Kidney epithelial cell (primary cell): ENCODE measurements at places on chromosomes 16 and 17. TPM values are rescaled to one million over a fixed set of nuclear protein-coding genes. Genes with fewer than 3 reads are reported as not detected.

DNA sequence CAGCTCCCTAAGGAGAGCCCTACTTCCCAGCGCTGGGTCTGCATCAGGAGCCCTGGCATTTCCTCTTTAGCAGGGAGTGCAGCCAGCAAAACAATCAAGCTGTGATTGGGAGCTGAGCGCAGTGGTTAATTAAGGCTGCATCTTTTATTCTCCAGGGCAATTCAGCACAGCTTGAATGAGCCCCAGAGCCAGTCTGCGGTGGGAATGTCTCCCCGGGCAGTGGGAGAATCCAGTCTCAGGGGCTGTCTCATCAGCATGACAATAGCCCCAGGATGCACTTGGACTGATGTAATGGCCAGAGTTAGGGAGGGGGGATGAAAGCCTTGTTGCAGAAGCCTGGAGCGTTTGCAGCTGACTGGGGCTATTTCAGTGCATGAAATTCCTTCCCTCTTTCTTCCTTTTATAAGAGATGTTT is 292.6 kb upstream of the SOX9 start:
- DNase-seq: no peak

CACNB1 gene
- 6.0 and 7.1 TPM in 2 replicates for total RNA-seq

- DNase-seq: no peak
Observed at GRCh38 chr17:55758171-55758570, 7.3 kb downstream of the PCTP start.

DNA sequence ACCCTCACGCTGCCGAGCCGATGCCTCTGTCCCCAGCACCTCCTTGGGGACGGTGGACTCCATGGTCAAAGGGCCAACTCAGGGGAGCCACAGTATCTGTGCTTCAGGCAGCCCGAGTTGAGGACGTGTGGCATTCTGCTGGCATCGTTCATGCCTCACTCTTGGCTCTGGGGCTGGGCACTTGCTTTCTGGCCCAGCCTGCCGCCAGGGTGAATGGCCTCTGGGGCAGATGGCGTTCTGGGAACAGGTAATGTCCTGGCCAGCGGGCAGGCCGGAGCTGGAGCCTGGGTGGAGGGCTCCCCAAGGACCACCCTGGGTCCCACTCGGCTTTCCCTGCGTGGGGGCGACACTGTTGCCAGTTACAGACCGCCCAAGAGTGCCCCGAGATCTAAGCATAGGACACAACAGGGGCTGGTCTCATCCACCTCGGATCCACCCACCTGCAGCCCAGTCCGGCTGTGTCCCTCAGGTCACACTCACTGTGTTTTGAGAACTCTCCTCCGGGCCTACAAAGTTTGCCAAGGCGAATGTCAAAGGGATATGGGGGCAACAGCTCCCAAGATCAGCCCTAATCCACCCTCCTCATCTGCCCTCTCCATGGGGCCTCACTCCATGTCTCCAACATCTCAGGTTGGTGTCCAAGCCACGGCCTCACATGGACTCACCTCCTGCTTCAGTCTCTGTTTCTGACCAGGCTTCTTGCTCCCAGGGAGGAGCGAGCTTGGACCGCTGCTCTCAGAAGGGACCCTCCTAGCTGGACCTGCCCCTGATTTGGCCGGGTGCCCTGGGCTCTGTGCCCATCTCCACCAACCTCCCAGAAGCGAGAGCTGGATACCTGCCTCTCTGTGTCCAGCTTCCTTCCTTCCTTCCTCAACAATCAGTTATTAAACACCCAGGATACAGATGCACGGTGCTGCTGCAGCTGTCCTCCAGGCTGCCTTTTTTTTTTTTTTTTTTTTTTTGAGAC is 60.8 kb downstream of the TMEM235 start:
- no peak for DNase-seq

DNA sequence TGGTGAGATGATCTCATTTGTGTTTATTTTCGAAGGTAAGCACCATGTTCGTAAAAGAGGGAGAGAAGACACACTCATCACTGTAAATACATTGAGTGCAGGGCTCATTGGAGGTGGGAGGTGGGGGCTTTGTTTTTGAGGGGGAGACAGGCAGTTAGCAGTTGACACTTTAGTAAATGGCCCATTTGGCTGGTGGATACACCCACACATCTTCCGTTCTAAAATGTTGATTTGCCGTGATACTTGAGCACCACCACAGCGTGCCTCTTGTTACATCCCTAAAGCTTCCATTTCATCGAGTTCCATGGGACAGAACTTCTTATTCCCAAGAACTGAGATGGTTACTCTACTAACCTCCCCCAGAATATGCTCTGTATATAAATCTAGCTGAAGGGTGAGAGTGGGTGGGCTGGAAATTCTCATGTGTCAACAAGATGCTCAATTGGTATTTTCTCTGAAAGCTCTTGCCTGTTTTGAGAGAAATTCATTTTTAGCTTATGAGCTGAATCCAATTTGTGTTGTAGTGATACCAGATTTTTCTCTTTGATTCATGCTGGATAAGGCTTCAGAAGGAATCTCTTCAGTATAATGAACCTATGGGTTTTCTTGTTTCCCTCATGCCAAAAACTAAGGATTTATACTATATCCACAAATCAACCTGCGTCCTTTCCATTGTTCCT is 314.3 kb downstream of the RBFOX1 start:
- DNase-seq: no peak

DNA sequence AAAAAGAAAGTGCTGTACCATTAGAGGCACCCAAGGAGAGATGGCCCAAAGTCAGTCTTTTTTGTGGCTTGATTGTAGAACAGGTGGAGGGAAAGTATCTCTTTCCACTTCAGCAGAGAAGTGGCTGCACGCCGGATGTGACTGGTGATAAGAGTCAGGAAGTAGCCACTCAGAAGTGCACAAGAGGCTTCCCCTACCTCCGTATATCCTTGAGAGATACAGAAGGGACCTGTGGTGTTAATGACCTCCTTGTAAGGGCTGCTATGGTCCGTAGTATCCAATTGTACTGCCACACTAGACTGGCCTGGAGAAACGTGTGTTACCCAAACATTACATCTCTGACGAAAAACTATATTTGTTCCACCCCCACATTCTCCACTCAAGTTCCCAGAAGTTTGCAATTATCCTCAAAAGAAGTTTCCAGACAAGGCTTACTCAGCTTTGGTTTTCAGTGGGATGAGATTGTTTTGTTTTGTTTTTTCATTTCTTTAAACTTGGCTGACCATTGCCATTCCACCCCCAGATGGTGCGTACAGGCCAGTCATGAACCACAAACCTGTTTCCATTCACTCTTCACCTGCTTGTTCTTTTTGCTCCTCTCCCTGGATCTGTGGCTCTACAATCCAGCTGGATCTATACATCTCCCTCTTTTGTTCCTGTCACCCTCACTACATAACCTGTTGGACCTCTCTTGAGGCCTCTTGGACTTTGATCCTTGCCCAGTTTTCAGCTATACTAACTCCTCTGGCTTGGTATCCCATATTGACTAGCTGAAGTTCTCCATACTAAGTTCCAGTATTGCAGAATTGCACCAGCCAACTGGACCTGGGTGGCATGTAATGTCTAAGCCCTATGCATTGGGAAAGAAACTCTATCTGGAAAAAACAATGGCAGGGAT is 20.7 kb upstream of the MED13 start:
- DNase-seq: no peak

DNA sequence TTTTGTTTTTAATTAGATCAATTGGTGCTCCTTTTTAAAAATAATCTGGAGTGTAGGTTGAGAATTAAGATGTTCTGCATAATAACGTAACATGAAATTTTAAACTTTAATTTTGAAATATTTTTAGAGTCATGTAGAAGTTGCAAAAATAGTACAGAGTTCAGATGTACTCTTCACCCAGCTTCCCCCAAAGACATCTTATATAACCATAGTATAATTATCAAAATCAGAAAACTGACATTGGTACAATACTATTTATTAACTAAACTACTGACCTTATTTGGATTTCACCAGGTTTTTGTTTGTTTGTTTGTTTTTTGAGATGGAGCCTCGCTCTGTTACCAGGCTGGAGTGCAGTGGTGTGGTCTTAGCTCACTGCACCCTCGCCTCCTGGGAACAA is 76.9 kb downstream of the PPM1E start:
- no peak for DNase-seq

CCL16 gene
- not detected in 2 replicates for total RNA-seq

TMEM220 gene
- total RNA-seq: 2.8 and 9.0 TPM in 2 replicates

ABCA10 gene
- total RNA-seq: 0.14 and 0.29 TPM in 2 replicates

DNA sequence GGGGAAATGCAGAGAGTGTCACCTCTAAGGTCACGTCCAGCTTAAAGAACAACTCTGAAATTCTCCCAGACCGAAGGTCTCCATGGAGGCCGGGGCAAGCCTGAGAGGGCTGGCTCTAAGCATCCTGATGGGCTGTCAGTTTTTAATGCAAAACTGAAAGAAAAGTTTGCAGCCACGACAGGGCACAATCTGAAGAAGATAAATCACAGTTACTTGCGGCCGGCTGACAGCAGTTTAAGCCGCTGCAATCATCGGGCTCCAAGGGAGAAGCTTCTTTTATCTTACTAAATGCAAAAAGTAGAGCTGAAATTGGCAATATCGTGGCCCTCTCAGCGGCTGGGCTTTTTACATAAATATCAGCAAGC is 168.8 kb downstream of the CYLD start:
- DNase-seq: no peak

- no peak for DNase-seq
Observed at GRCh38 chr16:12637002-12637401, 166.7 kb downstream of the CPPED1 start.

SLX4 gene
- 6.4 and 7.7 TPM in 2 replicates for total RNA-seq

CSH1 gene
- not detected in 2 replicates for total RNA-seq

- no peak for DNase-seq
Observed at GRCh38 chr16:24332178-24332577, 76.0 kb downstream of the CACNG3 start.

CARD14 gene
- 2.0 TPM in 1 of 2 replicates, not detected in the other for total RNA-seq

ABI3 gene
- 0.41 and 0.42 TPM in 2 replicates for total RNA-seq

CRYBA1 gene
- total RNA-seq: not detected in 2 replicates

CDH5 gene
- total RNA-seq: 0.67 and 2.1 TPM in 2 replicates

CRHR1 gene
- total RNA-seq: not detected in 2 replicates

DNA sequence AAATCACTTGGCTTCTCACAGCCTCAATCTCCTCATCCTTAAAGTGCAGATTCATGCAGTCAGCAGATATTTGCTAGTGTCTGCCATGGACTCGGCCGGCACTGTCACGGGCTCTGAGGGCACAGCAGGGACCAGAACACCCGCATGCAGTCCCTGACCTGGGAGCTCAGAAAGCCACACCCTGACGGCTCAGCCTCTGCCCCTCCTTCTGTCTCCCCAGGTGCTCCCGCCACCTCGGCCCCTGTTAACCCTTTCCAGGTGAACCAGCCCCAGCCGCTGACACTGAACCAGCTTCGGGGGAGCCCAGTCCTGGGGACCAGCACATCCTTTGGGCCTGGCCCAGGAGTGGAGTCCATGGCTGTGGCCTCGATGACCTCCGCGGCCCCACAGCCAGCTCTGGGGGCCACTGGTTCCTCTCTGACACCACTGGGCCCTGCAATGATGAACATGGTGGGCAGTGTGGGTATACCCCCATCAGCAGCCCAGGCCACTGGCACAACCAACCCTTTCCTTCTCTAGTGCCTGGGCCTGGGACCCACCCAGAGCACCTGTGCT is 28.7 kb downstream of the B9D1 start:
- no peak for DNase-seq

FGF11 gene
- total RNA-seq: 1.5 and 1.8 TPM in 2 replicates

GRCh38 chr16:30775131-30775391 is 11.9 kb downstream of the ZNF629 start:
- no peak for DNase-seq

DNA sequence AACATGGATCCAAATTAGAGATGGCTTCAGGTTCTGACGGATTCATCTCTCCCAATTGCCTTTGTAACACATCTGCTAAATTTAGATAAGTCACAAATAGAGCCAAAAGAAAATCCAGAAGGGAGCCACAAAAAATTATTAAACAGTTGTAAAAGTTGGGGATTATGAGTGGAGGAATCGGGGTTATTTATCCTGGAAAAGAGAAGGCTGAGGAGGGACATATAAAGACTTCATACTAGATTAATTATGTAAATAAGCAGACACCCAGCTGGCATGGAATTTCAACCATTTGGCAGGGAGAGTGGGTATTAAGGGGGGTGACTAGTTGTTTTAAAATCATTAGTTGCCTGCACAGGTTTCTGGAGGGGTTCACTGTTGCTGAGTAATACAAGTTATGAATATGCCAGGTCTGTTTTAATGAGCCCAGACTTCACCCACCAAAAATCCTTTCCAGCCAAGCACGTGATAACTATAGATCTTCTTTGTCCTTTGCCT is 89.6 kb downstream of the CDH13 start:
- DNase-seq: no peak

HOXB4 gene
- 3.6 and 4.4 TPM in 2 replicates for total RNA-seq

C16orf92 gene
- total RNA-seq: not detected in 2 replicates

GRCh38 chr16:67945392-67945933 is 1.5 kb upstream of the LCAT start:
- DNase-seq: no peak

SLC13A2 gene
- total RNA-seq: not detected in 2 replicates

DNA sequence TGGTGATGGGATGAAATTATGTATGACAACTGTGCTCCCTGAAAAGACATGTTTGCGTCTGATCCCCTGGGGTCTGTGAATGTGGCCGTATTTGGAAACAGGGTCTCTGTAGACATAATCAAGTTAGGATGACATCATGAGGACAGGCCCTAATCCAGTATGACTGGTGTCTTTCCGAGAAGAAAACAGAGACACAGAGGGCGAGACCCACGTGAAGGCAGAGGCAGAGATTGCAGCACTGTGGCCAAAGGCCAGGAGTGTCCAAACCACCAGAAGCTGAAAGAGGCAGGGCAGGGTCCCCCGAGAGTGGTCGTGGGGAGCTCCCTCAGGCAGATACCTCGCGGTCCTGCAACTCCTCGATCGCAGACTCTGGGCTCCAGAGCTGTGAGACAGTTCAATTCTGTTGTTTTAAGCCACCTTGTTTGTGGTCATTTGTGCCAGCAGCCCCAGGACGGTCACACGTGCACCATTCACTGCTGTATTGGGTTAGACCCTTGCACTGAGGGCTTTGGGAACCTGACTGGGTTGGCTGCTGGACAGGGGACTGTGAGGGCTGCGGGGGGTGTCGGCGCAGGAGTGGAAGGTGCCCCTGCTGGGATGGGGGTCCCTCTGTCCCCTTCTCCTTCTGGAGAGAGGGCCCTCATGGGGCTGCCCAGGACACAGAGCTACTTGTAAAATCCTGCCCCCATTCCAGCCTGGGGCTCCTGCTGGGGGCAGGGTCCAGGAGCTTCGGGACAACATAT is 27.7 kb downstream of the METRNL start:
- no peak for DNase-seq

DNA sequence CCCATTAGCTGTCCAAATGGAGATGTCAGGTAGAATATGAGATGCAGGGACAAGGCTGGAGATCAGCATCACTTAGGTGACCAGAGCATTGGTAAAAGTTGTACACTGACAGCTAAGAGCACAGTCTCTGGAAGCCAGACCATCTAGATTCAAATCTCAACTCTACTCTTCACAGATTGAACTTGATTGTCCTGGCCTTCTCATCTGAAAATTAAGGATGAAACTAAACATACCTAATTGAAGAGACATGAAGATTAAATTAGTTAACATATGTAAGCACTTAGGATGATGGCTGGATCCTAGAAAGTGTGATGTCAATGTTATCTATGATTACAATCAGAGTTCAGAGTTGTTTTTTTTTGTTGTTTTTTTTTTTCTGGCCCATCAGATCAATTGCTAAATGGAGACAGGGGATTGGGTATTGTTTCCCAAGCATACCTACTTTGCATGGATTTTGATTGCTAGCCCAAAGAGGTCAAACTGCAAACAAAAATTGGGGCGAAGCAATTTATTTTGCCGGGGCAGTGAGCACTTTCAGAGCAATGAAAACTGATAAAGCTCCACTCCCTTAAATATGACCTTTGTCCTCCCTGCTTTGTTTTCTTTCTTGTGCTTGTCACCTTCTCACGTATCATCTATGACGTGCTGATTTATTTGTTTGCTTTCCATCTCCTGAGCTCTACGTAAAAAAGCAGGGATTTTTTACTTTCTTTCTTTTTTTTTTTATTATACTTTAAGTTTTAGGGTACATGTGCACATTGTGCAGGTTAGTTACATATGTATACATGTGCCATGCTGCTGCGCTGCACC is 217.6 kb upstream of the CPHXL start:
- DNase-seq: no peak
